Uterus (tissue), 4 donors: ENCODE measurements at places on chromosomes 13 and 19. TPM values are rescaled to one million over a fixed set of nuclear protein-coding genes. Genes with fewer than 3 reads are reported as not detected.

DNA sequence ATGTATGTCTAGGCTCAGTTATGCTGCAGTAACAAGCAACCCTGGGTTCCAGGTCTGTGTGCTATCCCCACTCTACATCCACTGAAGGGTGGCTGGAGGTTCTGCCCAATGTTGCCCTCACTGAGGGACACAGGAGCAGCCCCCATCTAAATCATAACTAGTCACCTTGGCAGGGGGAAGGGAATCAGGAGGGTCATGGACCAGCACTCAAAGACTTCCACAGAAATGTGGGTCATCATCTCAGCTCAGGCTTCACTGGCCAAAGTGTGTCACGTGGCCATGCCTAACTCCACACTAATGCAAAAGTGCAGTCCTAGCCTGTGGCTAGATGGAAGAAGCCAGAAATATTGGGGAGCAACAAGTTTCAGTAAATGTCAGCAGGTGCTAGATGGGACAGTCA is 137.3 kb upstream of the ZNF507 start:
- no peak overlapping the region for H3K27ac ChIP-seq
- H3K4me1 ChIP-seq = no peaks in the 10 kb centered on the region
- DNase-seq = no peak
- H3K36me3 ChIP-seq = no peaks in the 10 kb centered on the region
- no peaks in the 10 kb centered on the region for H3K27me3 ChIP-seq

- H3K4me1 ChIP-seq = no peaks in the 10 kb centered on the region
- H3K27ac ChIP-seq = no peak overlapping the region
- no peak overlapping the region for H3K4me3 ChIP-seq
- H3K36me3 ChIP-seq = no peaks in the 10 kb centered on the region
- H3K27me3 ChIP-seq = no peaks in the 10 kb centered on the region
Observed at GRCh38 chr13:52896827-52897659, 48.6 kb upstream of the PCDH8 start.

GRCh38 chr13:98576200-98576945 is 534 bp downstream of the STK24 start:
- peak; percentile 50 for DNase-seq
- H3K27me3 ChIP-seq = no peaks in the 10 kb centered on the region
- peak overlapping the region; percentile 86 for H3K4me3 ChIP-seq
- H3K36me3 ChIP-seq = no peaks in the 10 kb centered on the region
- H3K4me1 ChIP-seq = peaks cover 4% of the 10 kb centered on the region

DNA sequence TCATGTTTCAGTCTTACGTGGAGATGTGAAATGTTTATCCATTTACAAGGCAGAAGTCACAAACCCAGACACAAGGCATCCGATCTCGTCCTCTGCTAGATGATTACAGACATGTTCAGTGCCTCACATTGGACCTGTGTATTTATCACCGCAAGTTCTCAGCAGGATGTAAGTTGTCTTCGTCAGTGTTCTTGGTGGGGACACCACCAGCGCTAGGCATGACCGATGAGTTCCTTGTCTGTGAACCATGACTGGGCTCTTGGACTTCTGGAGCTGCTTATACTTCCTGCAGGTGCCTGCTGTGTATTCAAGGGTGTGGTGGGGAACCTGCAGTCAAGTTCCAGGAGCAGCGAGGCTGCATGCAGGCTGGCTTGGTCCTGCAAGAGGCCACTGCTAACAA is 105.4 kb downstream of the URI1 start:
- H3K4me1 ChIP-seq = no peaks in the 10 kb centered on the region

DNA sequence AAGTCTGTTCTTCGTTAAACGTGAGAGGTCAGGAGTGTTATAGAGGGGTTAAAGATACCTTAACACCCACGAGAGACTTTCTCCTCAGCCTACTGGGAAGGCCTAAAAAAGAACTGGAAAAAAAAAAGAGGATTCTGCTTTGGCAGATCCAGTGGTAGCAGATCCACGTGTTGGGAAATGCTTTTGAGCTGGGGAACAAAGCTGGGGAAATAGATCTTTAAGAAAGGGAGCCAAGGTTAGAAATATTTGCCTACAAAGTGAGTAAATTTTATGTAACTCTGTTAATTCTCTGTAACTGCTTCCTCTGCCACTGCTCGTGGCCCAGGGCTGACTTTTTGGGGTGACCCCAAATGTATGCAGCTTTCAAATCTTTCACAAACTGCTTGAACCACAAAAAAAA is 11.7 kb downstream of the RFX2 start:
- no peak for DNase-seq
- no peak overlapping the region for H3K4me3 ChIP-seq
- H3K27ac ChIP-seq = peak overlapping the region; percentile 73
- H3K4me1 ChIP-seq = no peaks in the 10 kb centered on the region
- H3K36me3 ChIP-seq = no peaks in the 10 kb centered on the region

- H3K27me3 ChIP-seq = no peaks in the 10 kb centered on the region
- H3K36me3 ChIP-seq = no peaks in the 10 kb centered on the region
- no peak for DNase-seq
- no peaks in the 10 kb centered on the region for H3K4me1 ChIP-seq
- H3K27ac ChIP-seq = peak overlapping the region; percentile 65
Observed at GRCh38 chr13:98143601-98144026, 720 bp downstream of the FARP1 start.

DNA sequence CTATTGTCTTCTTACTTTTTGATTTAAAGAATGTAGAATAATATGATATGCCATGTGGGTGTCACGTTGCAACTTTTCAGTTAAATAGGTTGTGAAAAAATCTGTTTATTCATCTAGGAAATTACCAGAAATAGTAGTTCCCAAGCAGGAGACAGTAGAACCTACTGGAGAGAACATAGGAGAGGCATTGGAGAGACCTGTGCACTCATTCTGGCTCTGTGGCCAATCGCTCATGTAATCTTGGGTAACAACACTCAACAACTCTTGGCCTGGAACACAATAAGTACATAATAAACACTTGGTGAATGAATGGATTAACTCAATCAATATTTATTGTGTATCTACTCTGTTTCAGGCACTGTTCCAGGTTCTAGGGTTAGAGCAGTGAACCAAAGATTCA is 35.3 kb downstream of the EDNRB start:
- DNase-seq = no peak
- H3K4me1 ChIP-seq = no peaks in the 10 kb centered on the region
- H3K27me3 ChIP-seq = no peaks in the 10 kb centered on the region
- no peak overlapping the region for H3K4me3 ChIP-seq

DNA sequence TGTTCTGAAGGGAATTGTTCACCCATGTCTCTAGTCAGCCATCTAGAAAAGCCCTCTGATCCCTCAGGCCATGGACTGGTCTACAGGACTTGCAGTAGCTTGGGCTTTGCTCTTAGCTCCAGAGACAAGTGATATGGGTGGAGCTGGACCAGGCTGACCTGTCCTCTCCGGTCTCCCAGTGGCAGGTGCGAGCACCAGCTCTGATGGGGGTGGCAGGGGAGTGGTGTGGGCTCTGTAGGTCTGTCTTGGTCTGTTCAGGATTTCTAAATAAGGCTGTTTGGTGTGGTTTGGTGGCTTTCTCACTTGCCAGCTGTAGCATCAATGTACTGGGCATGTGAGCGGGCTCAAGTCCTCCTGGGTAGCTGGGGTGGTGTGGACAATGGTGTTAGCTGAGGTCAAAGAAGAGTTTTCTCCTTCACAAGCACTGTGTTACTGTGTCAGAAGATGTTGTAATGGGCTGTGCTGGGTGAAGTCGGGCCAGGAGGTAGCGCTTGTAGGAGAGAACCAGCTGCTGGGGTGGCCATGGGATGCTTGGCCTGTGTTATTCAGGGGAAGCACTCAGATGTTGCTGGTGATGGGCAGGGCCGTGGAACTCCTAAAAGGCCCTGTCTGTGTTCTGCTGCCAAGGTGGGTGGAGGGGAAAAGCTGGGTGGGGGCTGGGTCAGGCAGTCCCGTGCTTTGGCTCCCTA is 16.9 kb downstream of the GPC6 start:
- no peak overlapping the region for H3K27ac ChIP-seq
- no peaks in the 10 kb centered on the region for H3K4me1 ChIP-seq
- no peak for DNase-seq
- no peaks in the 10 kb centered on the region for H3K27me3 ChIP-seq
- no peak overlapping the region for H3K4me3 ChIP-seq

DNA sequence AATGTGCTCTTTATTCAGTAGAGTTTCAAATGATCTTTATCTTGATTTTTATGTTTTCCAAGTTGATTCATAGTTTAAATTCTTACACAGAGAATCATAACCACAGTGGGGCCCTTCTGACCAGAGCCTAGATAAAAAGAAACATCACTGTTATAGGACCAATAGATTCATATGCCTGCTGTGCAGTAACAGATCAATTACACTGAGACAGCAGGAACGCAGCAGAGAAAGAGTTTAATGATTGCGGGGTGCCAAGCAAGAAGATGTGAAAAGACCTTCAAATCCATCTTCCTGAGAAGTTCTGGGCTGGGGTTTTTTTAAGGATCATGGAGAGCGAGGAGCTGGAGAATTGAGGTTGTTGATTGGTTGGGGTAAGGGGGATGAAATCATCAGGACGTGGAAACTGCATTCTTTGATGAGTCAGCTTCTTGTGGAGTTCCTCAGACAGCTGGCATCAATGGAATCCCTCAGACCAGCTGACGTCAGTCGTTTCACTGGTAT is 346.6 kb downstream of the TBC1D4 start:
- no peaks in the 10 kb centered on the region for H3K27me3 ChIP-seq
- no peak overlapping the region for H3K27ac ChIP-seq
- DNase-seq = no peak
- no peaks in the 10 kb centered on the region for H3K4me1 ChIP-seq

DNA sequence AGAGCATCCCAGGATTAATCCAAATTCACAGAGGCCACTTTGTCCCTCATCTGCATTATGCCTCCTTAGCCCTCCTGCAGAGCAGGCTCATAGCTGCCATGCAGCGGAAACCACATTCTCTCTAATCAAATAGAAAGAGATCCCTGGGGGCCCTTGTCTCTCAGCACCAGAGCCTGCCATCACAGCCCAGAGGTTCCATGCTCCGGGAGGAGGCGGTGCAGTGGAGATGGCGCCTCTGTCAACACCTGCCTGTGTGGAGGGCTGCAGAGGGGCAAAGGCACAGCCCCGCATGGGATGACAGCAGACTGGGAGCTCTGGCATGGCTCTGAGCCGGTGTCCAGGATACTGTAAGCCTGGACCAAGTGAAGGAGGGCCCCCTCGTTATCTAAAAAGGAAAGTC is 111.3 kb downstream of the SLC7A1 start:
- no peak for DNase-seq
- no peak overlapping the region for H3K27ac ChIP-seq
- no peaks in the 10 kb centered on the region for H3K36me3 ChIP-seq
- H3K4me3 ChIP-seq = no peak overlapping the region
- no peaks in the 10 kb centered on the region for H3K27me3 ChIP-seq

DNA sequence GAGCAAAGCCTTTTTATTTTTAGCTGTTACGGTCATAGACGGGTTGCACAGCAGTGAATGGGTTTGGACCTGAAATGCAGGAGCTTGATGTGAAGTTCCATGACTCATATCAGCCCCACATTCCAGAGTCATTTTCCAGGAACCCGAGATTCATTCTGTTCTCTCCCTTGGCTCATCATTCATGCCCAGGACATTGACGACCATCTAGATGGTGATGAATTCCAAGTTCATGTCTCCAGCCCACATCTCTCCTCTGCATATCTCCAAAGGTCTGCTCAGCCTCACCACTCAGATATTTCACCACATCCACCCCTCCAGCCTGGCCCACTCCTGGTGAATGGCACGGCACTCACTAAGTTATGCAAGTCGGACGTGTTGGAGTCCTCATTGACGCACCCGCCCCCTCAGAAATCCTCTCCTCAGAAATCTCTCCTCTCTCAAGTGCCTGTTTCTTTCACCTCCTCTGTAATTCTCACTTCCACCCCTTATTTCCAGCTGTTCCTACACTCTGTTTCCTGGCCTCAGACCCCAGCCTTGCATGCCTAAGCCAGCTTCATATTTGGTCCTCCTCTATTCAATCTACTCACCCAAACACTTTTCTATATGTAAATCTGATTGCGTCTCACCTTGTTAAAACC is 83.1 kb downstream of the ALOX5AP start:
- peak; percentile 78 for DNase-seq
- H3K36me3 ChIP-seq = no peaks in the 10 kb centered on the region
- no peaks in the 10 kb centered on the region for H3K4me1 ChIP-seq
- no peak overlapping the region for H3K4me3 ChIP-seq
- no peaks in the 10 kb centered on the region for H3K27me3 ChIP-seq

DNA sequence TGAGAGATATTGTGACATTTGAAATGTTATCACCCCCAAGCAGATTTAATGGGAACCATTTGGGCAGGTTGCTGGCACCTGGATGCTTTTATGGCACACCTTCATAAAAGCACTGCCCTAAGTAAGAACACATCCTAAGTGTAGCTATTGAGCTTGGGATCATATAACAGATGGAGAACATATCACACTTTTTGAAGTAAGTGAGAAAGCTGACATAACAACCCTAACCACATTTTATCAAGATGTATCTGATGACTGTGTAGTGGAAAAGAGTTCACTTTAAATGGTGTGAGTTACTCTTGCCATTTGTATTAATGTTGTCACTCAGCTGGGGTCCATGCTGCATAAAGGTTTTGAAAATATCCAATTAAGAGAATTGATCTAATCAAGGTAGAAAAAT is 287.9 kb downstream of the DCLK1 start:
- no peaks in the 10 kb centered on the region for H3K27me3 ChIP-seq
- no peak for DNase-seq
- H3K27ac ChIP-seq = no peak overlapping the region
- H3K4me1 ChIP-seq = no peaks in the 10 kb centered on the region

- no peak for DNase-seq
- no peak overlapping the region for H3K4me3 ChIP-seq
- H3K36me3 ChIP-seq = no peaks in the 10 kb centered on the region
Observed at GRCh38 chr13:80604098-80604497, 263.2 kb upstream of the SPRY2 start.

DNA sequence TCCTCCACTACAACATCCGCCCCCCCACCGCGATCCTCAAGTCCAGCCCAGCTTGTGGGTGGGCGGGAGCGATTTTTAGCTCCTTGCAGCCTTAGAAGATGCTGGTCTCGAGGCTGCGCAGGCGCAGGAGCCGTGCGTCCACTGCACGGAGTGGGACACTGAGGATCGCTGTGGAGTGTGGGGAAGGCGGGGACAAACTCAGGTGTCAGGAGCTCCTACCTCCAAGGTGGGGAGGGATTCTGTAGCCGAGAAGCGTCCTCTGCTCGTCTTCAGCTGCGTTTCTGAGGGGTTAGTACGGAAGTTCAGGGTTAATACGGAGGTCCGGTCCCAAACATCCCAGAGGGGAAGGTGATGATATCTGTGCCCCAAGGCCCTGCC is at the start of gene RTBDN:
Gene RTBDN, minus strand, starts transcription at position 14 of the 378 bp plus-strand sequence. CDS start 4,600 bp downstream, outside the sequence.
- DNase-seq = no peak
- no peaks in the 10 kb centered on the region for H3K4me1 ChIP-seq
- H3K36me3 ChIP-seq = no peaks in the 10 kb centered on the region
- no peak within 1 kb of the TSS for H3K27ac ChIP-seq
- H3K4me3 ChIP-seq = no peak within 1 kb of the TSS

GRCh38 chr13:22061371-22061805 is 390.5 kb downstream of the FGF9 start:
- H3K4me3 ChIP-seq = no peak overlapping the region
- H3K36me3 ChIP-seq = no peaks in the 10 kb centered on the region
- no peak for DNase-seq
- no peaks in the 10 kb centered on the region for H3K4me1 ChIP-seq
- no peaks in the 10 kb centered on the region for H3K27me3 ChIP-seq
- no peak overlapping the region for H3K27ac ChIP-seq

- no peak overlapping the region for H3K4me3 ChIP-seq
- no peaks in the 10 kb centered on the region for H3K27me3 ChIP-seq
- peak overlapping the region; percentile 87 for H3K27ac ChIP-seq
- peaks cover 24% of the 10 kb centered on the region for H3K4me1 ChIP-seq
- no peaks in the 10 kb centered on the region for H3K36me3 ChIP-seq
Observed at GRCh38 chr19:13092606-13093235, 9.9 kb downstream of the LYL1 start.

The KANK3 gene
- total RNA-seq = 36.6 TPM

The CLN5 gene
- total RNA-seq = 42.4 TPM

The FLT3 gene
- total RNA-seq = not detected

The PRX gene
- total RNA-seq = 3.3 TPM

The ZNF358 gene
- total RNA-seq = 19.1 TPM

The FFAR2 gene
- 0.21 TPM for total RNA-seq

The PRR19 gene
- 0.14 TPM for total RNA-seq

The C13orf42 gene
- total RNA-seq = not detected
